ENCODE measurements at places on chromosomes 16 and 17.

DNA sequence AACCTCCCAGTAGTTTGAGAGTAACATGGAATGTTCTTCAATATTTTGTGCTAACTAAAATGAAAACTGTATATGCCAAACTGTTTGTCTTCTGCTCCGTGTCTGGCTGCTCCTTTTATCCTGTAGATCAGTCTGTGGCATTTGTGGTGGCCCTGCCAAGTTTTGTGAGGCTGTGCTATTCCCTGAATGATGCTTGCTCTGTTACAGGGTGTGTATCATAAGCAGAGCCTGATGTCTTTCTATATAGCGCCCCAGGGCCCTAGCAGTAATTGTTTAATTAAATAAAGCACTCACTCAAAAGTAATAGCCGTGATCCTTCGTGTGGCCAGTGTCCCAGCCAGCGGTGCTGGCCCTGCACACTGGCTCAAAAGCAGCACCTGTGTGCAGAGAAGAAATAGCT lies 27.8 kb upstream of the NAT9 start:
- no peak for DNase-seq

- no peak for DNase-seq
These were observed 225.9 kb upstream of the XYLT1 start for GRCh38 chr16:17696616-17697015.

- DNase-seq: no peak
These were observed 156.4 kb downstream of the SNX29 start for GRCh38 chr16:12132850-12133440.

DNA sequence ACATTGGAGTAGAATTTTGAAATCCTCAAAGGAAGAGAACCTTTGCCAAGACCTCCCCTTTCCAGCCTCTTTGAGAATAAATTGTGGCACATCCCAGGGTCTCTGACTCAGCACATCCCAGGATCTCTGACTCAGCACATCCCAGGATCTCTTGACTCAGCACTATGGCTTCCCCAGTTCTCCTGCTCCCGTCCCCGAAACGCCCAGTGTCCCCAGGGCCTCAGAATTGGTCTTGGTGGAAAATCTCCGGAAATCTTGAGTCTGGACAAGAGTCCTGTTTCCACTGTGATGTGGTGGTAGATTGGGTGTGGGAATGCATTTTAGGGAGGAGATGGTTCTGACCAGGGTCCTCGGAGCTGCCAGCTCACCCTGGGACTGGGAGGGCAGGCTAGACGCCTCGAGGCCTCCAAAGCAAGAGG lies 19.2 kb downstream of the PLXDC1 start:
- DNase-seq: no peak

DNA sequence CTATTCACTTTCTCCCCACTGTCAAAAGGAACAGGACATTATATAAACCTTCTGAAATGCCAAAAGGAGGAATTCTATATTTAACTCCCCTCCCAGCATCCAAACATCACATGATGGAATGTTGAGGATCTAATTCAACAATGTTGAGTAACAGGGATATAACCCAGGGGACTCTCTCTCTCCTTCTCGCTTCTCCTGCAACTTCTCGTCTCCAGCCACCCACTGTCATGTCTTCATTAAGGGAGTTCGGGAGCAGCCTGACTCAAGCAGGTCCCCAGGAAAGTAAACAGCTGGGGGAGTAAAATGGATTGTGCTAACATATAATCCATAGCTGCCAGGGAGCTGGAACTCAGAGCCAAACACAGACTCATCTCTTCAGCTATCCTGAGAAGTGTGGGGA lies 51.7 kb downstream of the GRIN2A start:
- DNase-seq: no peak

GRCh38 chr17:82548681-82549303 lies 29.3 kb downstream of the FOXK2 start:
- DNase-seq: no peak

- DNase-seq: no peak
These were observed at the start of gene STX1B for GRCh38 chr16:31010585-31011325. Gene STX1B, minus strand, starts transcription at chr16:31010638. Its CDS starts 242 bp downstream, at chr16:31010396.

DNA sequence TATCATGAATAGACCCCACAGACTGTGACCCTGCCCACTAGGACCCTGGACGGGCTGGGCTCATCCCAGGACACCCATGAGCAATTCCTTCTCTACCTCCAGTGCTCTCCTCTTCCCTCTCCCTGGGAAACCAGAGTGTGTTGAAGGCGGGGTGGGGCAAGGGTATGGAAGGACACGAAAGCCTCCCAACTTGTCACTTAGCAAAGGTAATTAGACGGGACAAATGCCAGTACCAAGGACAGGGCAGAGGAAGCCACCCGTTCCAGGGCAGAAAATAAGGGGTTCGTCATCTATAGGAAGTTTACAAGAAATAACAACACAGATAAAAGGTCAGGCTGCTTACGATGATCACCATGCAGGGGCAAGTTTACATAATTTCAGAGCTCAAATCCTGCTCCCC lies 4.9 kb upstream of the EPX start:
- no peak for DNase-seq

DNA sequence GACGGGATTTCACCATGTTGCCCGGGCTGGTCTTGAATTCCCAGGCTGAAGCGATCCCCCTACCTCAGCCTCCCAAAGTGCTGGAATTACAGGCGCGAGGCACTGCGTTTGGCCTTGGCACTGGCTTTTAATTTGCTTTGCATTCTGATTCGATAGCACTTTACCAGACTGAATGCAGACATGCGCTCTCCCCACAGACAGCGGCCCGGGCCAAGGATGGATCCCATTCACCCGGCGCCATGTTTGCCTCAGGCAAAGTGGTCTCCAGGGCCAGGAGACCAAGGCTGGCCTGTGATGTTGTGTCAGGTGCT lies 41.7 kb downstream of the DHRS7B start:
- no peak for DNase-seq

DNA sequence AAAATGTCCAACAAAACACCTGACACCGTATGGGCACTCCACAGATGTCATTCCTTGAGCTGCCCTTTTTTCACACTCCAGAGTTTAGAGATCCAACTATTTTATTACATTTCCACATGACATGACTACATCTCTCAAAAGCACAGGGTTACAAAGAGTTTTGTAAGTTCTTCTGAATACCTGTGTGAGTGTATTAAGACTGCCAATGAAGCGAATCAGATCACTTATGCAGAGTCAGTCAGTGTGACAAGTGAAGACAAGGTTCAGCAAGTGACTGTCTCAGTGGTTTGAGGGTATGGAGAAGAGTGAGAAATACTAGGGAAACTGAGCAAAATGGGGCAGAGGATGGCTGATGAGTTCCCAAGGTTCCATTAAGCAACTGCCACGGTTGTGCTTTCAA lies 8.4 kb downstream of the SDR42E1 start:
- DNase-seq: no peak

GRCh38 chr16:6032438-6032837 lies 934.8 kb upstream of the EEF2KMT start:
- no peak for DNase-seq

GRCh38 chr17:81665205-81666091 lies 957 bp downstream of the OXLD1 start:
- no peak for DNase-seq

- no peak for DNase-seq
These were observed 13.6 kb downstream of the UBFD1 start for GRCh38 chr16:23570992-23571632.

DNA sequence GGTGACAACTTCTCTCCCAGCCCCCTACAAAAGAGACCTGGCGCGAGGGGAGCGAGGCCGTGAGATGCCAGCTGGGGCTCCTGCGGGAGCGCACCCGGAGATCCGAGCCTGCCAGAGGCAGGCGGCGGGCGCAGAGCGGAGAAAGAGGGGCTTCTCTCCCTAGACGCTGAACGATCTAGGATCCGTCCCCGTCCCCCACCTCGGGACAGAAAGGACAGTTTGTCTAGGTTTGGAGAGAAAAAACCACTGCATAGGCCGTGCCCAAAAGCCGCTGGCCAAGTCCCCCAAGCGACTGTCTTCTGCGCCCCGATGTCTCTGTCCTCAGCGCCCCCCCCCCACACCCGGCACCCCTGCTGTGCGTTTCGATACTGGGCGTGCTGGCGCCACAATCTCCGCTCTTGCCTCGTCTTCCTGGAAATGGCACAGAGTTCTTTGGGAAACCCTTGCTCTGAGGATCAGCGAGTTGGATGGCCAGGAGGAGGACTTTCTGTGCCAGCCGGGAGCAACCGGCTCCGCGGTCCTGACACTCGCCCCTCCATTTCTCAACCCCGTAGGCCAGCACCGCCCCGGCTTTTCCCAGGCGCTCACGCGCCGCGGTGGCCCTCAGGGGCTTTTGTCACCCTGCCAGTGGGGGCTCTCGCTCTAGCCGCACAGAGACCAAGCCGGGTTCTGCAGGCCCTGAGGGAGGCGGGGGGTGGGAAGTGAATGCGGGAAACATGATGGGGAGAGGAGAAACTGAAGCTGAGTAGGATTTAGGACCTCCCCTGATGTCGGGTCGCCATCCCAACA lies 1.0 kb downstream of the SSTR2 start:
- DNase-seq: no peak

- no peak for DNase-seq
These were observed 165.2 kb downstream of the VPS53 start for GRCh38 chr17:549177-550040.

GRCh38 chr17:55909776-55910175 lies 158.9 kb downstream of the PCTP start:
- DNase-seq: no peak

DNA sequence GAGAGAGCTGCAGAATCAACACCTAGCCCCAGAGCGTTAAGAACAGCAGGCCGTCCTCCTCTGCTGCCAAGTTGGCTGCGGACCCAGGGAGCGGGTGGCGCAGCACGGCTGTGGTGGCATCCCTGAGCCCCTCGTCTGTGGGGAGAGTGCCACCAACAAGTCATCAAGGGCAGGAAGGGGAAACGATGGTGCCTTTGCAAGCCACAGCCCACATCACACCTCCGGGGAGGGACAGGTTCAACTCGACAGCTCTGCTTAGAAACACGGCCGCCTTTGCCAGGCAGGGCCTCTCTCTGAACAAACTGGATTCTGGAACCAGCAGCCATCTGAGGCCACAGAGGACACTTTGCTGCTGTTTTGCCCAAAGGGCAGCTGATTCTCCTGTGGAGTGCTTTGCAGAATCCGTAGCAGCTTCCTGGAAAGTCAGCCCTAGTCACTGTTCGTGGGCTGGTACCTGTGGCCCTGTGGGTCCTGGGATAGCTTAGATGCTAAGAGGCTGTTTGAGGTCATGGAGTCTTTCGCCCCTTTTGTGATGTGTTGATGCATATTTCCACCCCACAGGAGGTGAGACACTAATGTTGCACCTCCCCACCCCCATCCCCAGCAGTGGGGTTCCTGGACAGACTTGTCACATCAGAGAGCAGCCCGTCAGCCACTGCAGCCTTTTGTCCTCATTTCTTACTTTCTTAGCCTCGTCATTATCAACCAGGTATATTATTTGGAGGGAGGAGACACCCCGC lies 270.6 kb downstream of the CPPED1 start:
- DNase-seq: no peak

DNA sequence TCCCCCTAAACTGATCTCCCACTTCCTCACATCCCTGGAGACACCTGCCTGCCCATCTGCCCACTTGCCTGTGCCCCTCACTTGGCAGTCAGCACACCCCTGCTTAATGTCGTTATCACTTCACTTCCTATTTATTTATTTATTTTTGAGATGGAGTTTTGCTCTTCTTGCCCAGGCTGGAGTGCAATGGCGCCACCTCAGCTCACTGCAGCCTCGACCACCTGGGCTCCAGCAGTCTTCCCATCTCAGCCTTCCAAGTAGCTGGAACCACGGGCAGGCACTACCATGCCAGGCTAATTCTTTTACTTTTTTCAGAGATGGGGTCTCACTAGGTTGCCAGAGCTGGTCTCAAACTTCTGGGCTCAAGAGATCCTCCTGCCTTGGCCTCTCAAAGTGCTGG lies 23.5 kb upstream of the PHOSPHO1 start:
- no peak for DNase-seq

GRCh38 chr16:66382171-66382965 lies 15.9 kb downstream of the CDH5 start:
- peak; percentile 28 for DNase-seq

DNA sequence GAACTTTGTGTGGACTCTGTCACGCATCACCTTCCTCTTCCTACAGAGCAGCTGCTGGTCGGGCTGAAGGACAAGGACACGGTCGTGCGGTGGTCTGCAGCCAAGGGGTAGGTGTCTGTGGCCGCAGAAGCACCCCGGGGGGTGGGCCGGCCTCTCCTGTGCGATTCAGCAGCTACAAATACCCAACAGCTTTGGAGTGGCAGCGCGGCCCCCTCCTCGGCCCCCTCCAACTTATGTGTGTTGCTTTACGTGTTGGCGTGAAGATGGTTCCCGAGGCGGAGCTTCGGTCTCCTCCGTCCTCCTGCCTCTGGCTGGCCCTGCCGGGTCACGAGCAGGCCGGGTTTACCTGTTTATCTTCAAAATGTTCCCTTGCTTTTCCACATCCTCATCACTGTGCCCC lies 32.3 kb downstream of the ZNF750 start:
- DNase-seq: no peak

DNA sequence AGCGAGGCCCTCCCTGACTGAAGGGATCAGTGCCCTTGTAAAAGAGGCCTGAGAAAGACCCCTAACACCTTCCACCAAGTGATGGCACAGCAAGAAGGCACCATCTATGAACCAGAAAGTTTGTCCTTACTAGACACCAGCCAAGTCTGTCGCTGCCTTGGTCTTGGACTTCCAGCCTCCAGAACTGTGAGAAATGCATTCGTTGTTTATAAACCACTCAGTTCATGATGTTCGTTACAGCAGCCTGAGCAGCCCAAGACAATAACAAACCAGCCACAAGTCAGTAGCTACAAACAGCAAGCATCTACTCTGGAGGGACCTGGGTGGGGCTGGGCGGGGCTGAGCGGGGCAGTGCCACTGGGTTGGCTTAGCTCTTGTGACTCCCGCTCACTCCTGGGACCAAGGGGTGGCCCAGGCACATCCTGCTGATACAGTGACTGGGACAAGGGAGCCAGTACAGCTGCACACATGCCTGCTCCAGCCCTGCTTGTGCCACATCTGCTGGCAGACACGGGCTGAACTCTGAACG lies 234.9 kb downstream of the IRF8 start:
- DNase-seq: no peak

- no peak for DNase-seq
These were observed 433.3 kb downstream of the XYLT1 start for GRCh38 chr16:17037499-17037898.

- no peak for DNase-seq
These were observed 2.7 kb downstream of the TLCD1 start for GRCh38 chr17:28723159-28723835.

DNA sequence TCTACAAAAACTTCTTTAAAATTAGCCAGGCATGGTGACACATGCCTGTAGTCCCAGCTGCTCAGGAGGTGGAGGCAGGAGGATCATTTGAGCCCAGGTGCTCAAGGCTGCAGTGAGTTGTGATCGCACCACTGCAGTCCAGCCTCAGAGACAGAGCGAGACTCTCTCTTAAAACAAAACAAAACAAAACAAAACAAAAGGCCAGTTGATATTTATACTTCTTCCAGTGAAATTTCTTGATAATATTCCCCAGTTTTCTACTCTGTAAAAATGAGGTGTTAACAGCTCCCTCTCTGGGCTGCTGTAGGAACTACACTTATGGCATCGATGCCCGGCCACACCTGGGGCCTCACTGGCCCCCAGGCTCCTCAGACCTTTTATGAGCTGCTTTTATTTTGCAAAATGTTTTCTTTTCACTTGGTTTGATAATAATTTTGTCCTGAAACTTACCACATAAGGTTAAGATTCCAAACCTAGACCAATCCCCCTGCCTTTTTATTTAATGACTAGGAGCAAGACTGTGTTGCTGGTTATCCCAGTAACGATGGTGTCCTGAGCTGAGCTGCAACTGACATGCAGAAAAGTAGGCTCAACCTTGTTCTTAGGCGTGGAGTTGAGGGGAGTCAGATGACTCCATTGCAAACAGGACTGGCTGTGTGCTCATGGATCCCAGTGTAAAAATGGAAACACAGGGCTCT lies 17.6 kb downstream of the MAPK8IP3 start:
- DNase-seq: no peak
